Fibroblast of skin of abdomen (primary cell): ENCODE measurements at places on chromosomes 3 and 15.

DNA sequence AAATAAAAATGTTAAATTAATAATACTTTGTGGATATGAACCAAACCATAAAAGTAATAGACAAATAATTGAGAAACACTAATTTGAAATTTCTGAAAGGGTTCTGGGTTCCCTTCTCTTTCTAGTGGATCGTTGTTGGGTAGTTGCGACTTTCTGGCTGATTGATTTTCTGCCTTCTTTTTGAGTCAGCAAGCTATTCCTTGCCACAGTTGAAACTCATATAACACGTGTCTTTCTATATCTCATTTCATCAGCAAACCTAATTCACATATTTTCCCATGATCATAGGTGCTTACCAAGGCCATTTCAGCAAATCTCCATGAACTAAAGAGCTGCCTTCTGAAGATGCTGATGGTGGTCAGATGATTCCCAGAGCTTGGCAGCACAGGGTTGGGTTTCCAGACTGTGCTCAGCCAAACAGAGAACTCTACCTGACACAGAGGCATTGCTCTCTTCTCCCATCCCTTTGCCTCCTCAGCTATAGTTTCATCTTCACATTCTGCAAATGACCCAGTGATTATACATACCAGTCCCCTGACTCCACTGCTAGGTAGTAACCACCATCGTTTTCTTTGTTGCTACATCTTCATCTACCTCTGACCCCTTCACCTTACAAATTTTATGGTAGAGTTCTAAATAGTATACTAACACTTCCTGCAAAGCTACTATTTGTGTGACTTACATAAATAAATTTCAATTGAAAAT is 383.9 kb upstream of the DPH6 start:
- no peak for DNase-seq

DNA sequence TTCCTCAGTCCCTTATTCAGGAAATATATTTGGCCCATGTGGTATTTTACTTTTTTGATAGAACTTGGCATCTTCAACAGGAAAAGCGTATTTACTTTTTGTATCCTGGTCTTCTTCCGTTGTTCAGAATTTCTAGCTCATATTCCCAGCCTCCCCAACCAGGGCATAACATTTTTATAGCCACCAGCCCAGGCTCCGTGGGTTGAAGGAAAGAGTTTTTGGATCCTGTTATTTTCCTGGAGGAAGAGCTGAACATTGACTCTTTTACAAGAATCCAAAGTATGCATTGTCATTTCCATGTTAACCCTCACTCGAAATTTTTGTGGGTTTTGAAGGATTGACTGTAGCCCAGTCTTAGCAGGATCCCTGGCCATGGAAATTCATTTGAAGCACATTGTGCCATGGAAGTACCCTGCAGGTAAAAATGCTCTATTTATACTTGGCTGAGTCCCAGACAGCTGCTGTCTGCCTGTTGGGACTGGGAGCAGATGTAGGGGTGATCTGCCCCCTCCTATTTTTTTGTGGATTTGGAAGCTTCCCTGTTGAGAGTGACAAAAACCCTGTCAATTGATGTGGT is 98.8 kb downstream of the AKAP13 start:
- peak; percentile 82 for DNase-seq

- DNase-seq: no peak
These were observed 54.9 kb downstream of the FRMD4B start for GRCh38 chr3:69330891-69331400.

DNA sequence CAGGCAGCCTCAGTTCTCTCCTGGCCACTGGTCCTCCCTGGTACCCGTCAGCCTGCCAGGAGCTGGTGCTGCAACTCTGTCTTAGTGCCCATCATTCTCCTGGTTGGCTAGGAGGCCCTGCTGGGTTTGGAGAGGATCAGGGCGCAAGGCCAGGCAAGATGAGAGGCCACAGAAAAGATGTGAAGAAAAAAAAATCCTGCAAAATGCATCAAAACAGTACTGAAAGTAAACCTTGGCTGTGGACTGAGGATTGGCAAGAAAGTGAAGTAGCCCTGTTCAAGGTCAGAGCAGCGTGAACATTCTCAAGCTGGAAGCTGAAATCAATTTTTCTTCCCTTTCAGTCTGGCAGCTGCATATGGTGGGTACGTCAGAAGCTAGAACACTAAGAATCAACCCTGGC is 74.2 kb downstream of the GTF2E1 start:
- no peak for DNase-seq

DNA sequence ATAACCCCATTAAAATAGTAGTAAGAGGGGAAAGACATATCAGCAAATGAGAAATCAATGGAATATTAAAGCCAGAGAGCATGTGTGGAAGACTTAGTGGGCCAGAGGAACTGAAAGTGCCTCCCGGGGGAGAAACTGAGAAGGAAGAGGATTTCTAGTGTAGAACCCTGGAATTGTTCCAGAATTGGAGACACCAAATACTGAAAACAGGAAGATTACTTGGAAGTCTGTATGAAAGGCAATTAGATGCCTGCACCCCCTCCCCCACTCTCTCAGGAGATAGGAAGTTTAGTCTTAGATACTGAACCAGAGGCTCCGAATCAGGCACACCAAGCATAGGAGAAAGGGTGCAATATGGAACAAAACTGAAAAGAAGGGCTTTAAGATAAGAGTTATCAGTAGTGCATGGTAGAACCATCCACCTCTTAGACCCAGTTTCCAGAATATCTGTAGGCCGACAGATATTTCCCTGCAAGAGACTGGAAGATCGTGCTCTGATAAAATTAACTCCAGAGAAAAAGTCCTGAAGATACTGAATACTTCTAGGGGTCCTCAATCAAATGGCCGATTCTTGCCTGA is 32.4 kb downstream of the KLHL18 start:
- DNase-seq: peak; percentile 6

DNA sequence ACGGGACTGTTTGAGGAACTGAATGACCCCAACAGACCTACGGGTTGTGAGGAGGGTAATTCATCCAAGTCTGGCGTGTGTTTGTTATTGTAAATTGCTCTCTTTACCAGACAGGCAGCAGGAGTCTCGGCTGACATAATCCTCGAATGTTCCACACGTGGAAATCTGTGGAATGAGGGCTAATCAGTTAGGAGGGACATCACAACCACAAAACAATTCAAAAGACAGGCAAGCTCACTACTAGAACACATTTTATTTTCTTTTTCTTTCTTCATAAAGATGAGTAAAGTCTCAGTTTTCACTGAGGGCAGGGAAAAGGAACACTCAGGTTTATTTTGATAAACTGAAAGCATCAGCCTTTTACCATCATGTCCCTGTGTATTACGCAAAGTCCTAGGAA is 53.8 kb downstream of the GRK7 start:
- DNase-seq: no peak

DNA sequence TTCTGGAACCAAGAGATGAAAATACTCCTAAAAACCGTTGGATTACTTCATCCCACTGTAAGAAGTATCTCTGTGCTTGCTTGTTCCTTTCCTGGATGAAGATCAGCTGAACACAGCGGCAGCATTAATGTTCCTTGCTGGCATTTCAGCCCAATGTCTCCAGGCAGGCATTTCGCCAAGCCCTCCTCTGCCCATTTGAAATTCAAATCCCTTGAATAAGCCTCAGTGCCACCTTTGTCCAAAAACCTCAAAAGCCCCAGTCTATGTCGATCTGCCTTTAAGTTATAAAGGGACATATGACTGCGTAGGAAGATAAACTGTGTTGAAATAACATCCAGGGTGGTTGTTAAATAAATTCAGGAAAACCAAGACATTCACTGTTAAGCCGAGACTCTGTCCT is 156.8 kb upstream of the PDZRN3 start:
- DNase-seq: no peak

GRCh38 chr3:42042747-42043098 is 48.4 kb upstream of the TRAK1 start:
- no peak for DNase-seq

- no peak for DNase-seq
These were observed 169.3 kb downstream of the RAB11A start for GRCh38 chr15:66038387-66039116.

DNA sequence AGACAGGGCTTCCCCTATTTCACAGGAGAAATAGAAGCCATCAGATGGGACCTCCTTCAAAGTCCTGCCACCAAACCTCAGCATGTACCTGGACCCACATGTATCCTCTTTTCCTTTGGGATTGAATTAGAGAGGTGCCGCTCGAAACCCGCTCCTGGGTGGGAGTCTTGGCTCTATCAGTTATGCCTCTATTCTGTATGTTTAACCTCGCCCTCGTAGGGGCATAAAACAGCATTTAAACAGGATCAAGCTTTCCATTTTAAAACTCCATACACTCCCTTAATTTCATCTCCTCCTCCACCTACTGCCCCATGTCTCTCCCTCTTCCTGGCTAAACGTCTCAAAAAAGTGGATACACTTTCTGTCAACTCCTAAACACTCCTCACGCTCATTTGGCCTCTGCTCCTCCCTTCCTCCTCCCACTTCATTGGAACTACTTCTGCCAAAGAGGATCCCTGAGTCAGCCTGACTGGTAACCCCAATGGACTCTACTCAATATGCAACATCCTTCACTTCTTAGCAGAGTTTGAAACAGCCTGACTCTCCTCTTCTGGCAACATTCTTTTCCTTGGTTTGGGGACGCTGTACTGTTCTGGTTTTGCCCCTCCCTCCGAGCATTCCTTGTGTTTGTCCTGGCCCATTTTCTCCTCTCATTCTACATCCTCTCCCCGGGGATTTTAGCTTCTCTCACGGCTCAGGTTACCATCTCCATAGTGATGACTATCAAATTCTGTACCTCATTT is 23.0 kb upstream of the MUC20 start:
- DNase-seq: peak; percentile 79

GRCh38 chr3:132042681-132043080 is 7.9 kb upstream of the CPNE4 start:
- DNase-seq: no peak

DNA sequence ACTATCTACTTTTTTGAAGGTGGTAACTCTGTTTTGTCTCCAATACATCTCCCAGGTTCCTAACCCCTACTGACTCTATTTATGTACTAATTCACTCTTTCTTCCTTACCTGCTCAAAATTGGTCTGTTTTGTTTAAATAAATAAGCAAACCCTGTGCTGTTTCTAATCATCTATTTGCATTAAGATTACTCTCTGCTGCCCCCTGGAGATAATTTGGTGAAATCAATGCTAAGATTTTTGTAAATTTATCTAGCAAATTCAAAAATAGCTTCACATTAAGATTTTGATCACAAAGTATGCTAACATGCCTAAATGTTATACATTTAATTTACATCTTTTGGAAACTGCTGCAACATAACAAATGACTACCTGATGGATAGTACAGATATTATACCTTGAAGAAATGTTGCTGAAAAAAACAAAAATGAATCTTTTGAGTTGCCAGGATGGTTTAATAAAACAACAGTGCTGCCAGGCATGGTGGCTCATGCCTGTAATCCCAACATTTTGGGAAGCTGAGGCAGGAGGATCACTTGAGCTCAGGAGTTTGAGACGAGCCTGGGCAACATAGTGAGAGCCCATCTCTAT is 4.4 kb upstream of the CD200R1 start:
- peak; percentile 20 for DNase-seq

- DNase-seq: no peak
These were observed 9.6 kb upstream of the LRRC2 start for GRCh38 chr3:46575577-46576222.

- no peak for DNase-seq
These were observed 128.6 kb downstream of the SLCO3A1 start for GRCh38 chr15:91981821-91982800.

GRCh38 chr3:55626279-55626665 is 139.2 kb upstream of the WNT5A start:
- DNase-seq: peak; percentile 37

- peak; percentile 74 for DNase-seq
These were observed 36.0 kb upstream of the LEKR1 start for GRCh38 chr3:156790156-156790555.

- peak; percentile 54 for DNase-seq
These were observed 681 bp downstream of the CTDSPL start for GRCh38 chr3:37862219-37862902.

GRCh38 chr3:144831955-144832716 is 860.5 kb downstream of the DIPK2A start:
- no peak for DNase-seq

GRCh38 chr3:98188545-98188944 is 22.0 kb downstream of the OR5H15 start:
- DNase-seq: no peak

- DNase-seq: peak; percentile 70
These were observed 243.7 kb downstream of the TLE3 start for GRCh38 chr15:69854001-69854400.

- DNase-seq: peak; percentile 12
These were observed 75.8 kb upstream of the FAM98B start for GRCh38 chr15:38378161-38378560.
